ENCODE measurements at places on chromosomes 1 and 21.

DNA sequence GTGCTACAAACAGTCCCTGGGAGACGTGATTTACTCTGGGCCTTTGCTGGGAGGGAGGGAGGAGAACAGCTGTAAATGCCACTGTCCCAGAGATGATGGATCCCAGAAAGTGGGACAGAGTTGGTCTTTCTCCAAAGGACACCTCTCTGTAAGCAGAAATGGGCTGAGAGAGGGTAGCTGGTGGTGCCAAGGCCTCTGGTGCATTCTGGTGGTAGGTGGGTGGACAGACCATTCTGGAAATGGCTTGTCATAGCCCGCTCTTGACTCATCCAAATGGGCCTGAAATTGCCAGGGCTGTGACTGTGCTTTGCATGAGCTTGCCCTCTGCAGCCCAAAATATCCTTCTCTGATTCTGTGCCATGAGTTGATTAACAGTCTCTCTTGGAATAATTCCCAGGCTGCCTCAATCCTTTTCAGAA lies 36.1 kb downstream of the CCDC185 start:
- peak; percentile 95 for DNase-seq

- no peak for DNase-seq
Observed at GRCh38 chr1:206898915-206899431, 1.7 kb downstream of the IL24 start.

- DNase-seq: no peak
Observed at GRCh38 chr1:1094981-1095380, 20.9 kb upstream of the RNF223 start.

- no peak for DNase-seq
Observed at GRCh38 chr1:30515755-30516484, 207.5 kb downstream of the MATN1 start.

DNA sequence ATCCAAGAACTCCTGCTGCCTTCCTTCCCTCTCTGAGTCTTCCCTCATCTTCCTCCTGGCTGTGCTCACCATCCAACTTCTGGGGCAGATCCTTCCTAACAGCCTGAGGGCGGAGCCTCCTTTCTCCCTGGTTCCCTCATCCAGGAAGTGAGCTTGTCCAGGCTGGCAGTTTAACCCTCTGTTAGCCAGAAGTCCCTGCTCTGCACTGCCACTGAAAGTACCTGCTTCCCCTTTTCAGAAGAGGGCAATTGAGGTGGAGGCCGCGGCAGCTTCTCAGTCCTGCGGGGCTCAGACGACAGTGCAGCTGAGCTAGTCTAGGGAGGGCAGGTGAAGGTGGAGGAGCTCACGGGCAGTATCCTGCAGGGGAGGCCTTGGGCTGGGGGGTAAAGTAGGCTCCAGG lies 149.1 kb downstream of the FCRL5 start:
- DNase-seq: peak; percentile 30
